Inflammatory macrophage (primary cell): ENCODE measurements at places on chromosomes 12 and 14.

DNA sequence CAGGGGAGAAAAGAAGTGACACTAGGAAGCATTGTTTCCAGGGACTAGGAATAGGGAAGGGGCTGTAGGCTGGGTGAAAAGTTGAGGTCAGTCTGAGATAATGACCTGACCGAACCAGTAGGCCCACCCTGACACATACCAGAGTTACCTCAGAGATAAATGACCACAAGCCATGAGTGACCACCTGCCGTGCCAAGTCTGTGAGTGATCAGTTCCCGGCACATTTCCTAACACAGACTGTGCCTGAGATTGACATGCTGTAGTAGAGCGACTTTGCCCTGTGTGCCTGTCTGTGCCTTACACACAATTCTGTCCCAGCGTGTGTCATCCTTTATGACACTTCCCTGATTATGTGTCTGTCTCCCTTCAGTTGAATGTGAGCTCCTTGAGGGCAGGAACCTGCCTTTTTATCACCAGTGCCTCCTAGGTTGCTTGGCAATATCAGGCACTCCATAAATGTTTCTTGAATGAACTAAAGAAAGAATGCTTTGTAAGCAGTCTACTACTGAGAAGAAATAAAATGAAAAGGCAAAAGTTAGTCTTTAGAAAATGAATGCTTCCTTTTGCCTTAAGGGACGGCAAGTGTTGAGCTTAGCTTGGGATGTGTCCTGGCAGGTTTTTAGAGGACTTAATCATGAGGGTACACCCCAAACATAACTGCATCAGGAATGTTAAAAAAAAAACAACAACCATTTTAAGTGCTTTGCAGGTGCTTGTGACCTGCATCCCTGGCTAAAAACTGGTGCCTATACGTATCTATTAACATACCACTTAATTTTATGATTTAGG is 9.6 kb upstream of the SSPN start:
- no peak for DNase-seq

- no peak for DNase-seq
These were observed 225.4 kb downstream of the RBM19 start for GRCh38 chr12:113740699-113741098.

DNA sequence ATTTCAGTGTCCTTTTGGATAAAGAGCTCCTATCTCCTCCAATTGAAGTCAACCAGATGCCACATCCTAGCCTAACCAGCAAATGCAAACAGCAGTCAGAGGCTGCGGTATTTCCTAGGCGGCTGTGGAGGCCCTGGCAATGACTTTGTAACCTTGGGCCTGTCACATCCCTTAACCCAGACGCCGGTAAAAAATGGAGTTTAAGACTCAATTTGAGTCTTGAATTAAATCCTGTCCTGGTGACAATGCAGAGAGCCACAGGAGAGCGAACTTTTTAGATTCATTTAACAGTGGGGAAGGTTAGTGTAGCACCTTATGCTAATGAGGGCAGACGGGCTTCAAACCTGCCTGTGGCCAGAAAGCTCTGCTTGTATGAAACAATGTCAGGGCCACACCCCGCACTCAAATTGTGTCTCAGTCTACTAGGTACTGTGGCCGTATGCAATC is 1.3 kb downstream of the C12orf75 start:
- DNase-seq: no peak

- DNase-seq: no peak
These were observed 202.6 kb upstream of the RASSF8 start for GRCh38 chr12:25755971-25756260.

GRCh38 chr12:45928309-45928708 is 62.1 kb downstream of the SCAF11 start:
- no peak for DNase-seq

- no peak for DNase-seq
These were observed 80.6 kb upstream of the PLEKHA5 start for GRCh38 chr12:19048943-19049342.

GRCh38 chr14:104942586-104942985 is 17.9 kb downstream of the PLD4 start:
- no peak for DNase-seq
